Hepatocyte (in vitro differentiated cells): ENCODE measurements at places on chromosomes 2 and 18. TPM values are rescaled to one million over a fixed set of nuclear protein-coding genes. Genes with fewer than 3 reads are reported as not detected.

Gene CRYGD
- total RNA-seq, result not detected in 2 replicates

Gene MREG
- total RNA-seq, result 10.1 and 12.9 TPM in 2 replicates

Gene ZNF396
- 1.8 and 2.0 TPM in 2 replicates for total RNA-seq

Gene PRKAG3
- total RNA-seq, result not detected in 2 replicates

Gene ABCG5
- 3.8 and 5.4 TPM in 2 replicates for total RNA-seq
